ENCODE measurements at places on chromosomes 2 and 18.

- no peak for DNase-seq
These were observed 19.9 kb upstream of the ENOSF1 start for GRCh38 chr18:732371-732770.

DNA sequence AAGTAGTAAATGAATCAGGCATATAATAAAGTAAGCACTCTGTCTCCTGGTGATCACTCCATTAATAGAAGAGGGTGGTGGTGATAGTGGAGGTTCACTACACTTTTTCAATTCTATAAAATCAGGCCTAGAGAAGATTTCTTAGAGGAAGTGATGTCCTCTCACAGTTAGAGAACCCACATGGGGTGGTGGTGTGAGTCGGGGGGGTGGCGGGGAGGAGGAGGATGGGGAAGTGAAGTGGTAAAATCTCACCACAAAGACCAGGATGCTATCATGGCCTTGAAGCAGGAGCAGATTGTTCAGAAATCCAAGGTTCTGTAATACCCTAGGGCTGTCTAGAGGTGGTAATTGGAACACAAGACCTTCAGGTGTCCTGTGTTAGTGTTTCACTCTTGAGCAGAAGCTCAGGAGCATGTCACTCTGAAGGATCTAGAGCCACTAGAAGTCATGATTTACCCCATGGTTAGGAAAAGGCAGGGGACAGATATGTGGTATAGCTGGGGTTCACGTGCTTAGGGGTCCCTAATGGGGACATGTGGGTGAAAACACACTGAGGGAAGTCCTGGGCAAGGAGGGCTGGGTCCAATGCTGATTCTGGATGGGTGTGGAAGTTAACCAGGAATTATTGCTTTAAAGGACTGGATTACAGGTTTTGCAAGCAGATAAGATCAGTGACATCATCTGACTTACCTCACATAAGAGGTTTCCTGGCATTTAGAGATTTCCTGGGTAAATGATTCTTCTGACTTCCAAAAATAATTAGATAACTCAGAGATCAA, 31.0 kb downstream of the RNF125 start:
- peak; percentile 8 for DNase-seq

DNA sequence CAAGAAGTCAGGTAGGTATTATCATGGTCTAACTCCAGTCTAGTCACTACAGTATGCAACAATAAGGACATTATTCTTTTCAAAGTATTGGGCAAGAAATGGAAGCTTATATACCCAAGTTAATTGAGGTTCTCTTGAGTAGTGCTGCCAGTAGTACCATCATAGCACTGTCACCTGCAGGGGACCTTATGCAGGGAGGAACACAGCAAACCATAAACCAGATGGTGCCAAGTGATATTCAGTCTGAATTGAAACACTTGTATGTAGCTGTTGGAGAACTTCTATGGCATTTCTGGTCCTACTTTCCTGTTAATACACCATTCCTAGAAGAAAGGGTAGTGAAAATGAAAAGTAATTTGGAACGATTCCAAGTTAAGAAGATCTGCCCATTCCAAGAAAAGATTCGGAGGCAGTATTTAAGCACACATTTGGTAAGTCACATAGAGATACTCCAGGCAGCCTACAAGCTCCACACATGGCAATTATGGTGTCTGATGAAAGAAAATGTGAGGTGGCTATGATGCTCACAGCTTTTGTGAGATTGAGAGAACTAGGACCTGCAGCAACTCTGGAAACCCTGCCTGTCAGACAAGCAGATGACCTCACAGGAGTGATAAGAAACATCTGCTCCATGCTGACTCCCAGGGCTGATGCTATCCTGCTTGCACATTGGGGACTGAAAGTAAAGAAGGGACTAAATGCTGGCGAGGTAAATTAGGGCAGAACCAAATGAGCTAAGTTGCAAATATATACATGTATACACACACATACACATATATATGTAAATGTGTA, 174.7 kb downstream of the MC4R start:
- DNase-seq: no peak

- no peak for DNase-seq
These were observed 13.2 kb downstream of the CYP26B1 start for GRCh38 chr2:72134408-72134996.

- no peak for DNase-seq
These were observed 264.0 kb downstream of the PRKCE start for GRCh38 chr2:45915523-45915922.

DNA sequence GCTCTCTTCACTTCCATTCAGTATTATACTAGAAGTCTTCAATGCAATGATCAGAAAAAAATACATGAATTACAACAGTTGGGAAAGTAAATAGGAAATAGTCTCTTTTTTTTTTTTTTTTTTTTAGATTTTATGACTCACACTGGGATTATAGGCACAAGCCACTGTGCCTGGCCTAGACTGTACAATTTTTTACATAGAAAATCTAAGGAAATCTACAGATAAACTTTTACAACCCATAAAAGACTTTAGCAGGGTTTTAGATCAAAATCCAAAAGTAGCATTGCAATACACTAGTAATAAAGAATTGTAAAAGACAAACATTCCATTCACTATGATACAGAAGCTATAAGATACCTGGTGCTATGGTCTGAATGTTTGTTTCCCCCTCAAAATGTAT, 39.0 kb downstream of the CFAP221 start:
- DNase-seq: no peak
